ENCODE measurements at places on chromosomes 5 and 9.

DNA sequence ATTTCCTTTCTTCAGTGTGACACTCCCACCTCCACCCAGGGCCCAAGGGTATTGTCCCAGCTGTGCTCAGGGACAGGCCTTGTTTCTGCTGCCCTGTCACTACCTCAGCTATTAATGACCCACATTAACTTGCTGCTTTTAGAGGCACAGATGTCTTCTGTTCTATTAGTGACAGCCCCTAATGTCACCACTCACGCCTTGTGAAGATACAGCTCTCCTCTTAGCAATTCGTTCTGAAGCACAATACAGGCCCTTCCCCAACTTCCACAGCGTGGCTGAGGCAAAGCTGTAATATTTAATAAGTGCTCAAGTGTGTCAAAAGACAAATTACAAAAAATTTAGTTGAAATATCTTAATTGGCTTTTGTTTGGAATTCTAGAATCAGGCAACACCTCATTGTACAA is 44.7 kb upstream of the HMGCS1 start:
- DNase-seq: no peak

- no peak for DNase-seq
Observed at GRCh38 chr9:109517901-109518377, 19.8 kb upstream of the PTPN3 start.

GRCh38 chr5:66689522-66690220 is 93.5 kb downstream of the MAST4 start:
- DNase-seq: no peak

- DNase-seq: no peak
Observed at GRCh38 chr9:90724880-90725279, 76.7 kb upstream of the SYK start.

- no peak for DNase-seq
Observed at GRCh38 chr9:7104625-7105024, 346.9 kb downstream of the KDM4C start.

DNA sequence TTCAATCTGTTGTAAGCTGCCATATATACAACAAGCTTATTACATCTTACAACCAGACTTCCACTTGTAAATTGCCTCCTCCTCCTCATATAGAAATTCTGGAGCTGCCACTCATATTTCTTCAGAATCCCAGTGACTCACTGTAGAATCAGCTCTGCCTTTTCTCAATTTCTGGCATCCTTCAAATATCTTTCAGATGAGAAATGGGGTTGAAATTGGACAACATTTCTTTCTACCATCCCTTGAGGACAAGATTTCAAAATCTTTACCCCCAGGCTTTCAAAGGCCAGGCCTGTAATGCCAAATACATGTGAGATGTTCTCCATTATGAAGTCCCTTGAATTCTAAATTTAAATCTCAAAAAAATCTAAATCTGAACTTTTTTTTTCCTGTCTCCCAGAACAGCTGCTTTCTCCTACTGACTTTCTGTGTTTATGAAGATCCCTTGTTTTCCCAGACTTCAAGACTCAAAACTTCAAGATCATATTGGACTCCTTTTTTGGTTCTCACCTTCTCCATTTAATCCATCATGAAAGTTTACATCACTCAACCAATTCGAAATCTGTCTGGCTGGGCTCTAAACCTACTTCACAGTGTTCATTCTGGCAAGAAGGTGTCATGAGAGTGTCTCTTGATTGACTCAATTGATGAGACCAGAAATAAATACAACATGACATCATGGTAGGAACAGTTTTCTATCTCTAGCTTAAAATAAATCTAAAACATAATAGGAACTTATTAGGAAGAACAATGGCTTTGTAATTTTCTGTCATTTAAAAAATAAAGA is 109.8 kb downstream of the HMHB1 start:
- no peak for DNase-seq
